ENCODE measurements at places on chromosomes 1 and 21.
A peak's percentile ranks its signal among the peaks of the same experiment; 100 is the strongest.

GRCh38 chr1:175405766-175406165 is 213.2 kb upstream of the KIAA0040 start:
- no peak for DNase-seq

DNA sequence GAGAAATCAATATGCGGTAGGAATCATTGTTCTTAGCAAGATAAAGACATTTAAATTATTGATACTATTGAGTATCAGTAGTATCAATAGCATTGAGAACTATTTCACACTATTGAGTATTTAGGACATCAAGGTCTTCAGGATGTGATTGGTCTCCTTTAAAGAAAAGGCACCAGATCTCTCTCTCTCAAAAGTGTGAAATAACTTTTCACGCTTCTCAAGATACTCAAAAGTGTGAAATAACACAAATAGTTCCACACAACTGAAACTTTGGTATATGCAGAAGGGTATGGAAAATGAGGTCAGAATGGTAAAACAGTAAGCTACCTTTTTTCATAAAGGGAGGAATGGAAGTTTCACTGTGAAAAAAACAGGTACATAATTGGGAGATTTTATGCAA is 6.7 kb upstream of the PYHIN1 start:
- no peak for DNase-seq

- DNase-seq = peak; percentile 55
These were observed 102.8 kb downstream of the CASZ1 start for GRCh38 chr1:10693497-10694273.

GRCh38 chr1:226985239-226985838 is 45.2 kb downstream of the COQ8A start:
- no peak for DNase-seq

DNA sequence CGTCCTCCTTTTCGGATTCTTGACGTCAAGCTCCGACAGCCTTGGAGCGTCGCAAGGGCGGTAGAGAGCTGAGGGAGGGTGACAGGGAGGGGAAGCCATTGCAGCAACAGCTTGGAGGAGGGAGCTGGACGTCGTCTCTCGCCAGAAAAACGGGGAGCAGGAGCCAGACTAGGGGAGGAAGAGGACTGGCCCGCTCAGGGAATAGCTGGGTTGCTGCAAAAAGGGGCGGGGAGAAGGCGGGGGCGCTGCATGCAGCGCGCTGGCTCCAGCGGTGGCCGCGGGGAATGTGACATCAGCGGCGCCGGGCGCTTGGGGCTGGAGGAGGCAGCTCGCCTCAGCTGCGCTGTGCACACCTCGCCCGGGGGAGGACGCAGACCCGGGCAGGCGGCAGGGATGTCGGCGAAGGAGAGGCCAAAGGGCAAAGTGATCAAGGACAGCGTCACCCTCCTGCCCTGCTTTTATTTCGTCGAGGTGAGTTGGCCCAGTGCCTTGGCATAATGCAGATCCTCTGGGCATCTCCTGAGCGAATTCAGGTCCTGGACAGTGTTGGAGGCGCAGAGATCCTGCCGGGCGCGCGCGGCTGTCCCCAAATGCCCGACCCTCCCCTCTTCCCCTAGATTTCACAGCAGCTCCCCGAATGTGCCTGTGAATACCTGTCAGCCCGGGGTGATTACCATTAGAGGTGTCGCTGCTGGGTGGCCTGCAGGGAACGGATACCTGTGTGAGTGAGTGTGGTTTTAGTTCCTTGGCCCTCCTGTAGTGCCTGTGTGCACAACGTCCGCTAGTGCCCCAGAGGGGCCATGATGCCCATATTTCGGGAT is at the start of gene PLPPR4:
TSS of gene PLPPR4 (plus strand) at position 292 of the 821 bp plus-strand sequence. CDS start at position 394, 102 bp downstream.
- peak; percentile 3 for DNase-seq

GRCh38 chr1:175270361-175270760 is 77.8 kb upstream of the KIAA0040 start:
- DNase-seq = no peak

Data from RPMI8226 (cell line).